RPMI7951 (cell line): ENCODE measurements at places on chromosomes 5 and 9. TPM values are rescaled to one million over a fixed set of nuclear protein-coding genes. Genes with fewer than 3 reads are reported as not detected.

DNA sequence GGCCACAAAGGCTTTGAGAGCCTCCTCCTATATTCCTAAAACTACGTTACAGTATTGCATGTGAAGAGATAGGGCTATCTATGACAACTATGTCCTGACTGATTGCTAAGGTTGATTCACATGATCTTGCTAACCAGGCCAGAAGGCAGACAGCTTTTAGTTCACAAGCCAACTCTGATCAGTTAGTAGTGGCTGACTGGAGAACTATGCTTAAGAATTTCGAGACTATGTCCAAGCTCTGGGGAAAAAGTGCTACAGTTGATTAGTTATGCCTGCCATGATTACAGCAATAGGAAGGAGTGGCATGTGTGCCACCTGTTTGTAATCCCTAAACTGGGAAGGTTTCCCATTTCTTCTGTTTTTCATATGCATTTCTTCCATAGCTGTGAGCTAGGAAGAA is 223.4 kb downstream of the DOCK8 start:
- DNase-seq, result no peak

ERCC6L2 gene
- 32.6 and 34.0 TPM in 2 replicates for total RNA-seq

- peak; percentile 20 for DNase-seq
These were observed 30.2 kb downstream of the PTPN3 start for GRCh38 chr9:109467936-109468335.

DNA sequence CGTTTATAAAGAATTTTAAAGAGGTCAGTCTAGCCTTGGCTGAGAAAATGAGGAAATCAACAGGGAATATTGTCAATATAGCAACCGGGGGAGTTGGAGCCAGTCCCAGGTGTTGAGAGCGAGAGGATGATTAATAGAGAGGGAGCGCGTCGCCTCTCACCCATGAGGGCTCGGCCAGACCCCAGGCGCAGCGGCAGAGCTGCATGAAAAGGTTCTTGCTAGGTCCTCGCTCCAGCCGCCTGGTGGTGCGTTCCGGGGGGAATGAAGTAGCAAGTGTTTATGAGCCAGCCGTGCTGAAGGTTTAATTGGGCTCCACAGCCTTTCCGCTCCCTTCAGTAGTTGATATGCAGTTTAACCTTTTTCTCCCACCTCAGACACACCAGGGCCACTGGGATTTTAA is 167.3 kb upstream of the IRX1 start:
- DNase-seq, result no peak

GRCh38 chr5:132947671-132948070 is 15.8 kb downstream of the AFF4 start:
- no peak for DNase-seq

DNA sequence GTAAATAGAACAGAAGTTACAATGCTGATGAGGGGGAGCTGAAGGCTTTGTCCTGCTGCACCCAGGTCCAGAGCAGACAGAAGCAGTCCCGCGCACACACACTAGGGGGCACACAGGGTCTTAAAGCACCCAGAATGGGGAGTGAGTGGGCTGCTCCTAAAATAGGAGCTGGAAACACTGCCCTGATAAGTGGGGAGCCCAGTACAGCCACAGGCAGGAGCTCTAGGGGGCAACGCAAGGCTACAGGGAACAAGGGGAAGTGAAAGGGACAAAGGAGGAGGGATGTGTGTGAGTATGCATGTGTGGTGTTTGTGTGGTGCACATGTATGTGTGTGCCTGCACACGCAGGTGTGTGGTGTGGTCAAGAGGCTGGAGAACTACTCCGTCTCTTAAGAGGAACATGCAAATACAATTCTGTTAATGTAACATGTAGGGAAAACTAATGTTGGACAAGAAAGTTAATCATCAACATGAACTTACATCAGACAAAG is 191.5 kb downstream of the ROR2 start:
- DNase-seq, result peak; percentile 29

GRCh38 chr5:83085106-83085505 is 7.8 kb downstream of the XRCC4 start:
- no peak for DNase-seq

KCNIP1 gene
- total RNA-seq, result not detected in 2 replicates
